Muscle of leg (tissue), 16 donors: ENCODE measurements at places on chromosomes 11 and 22. TPM values are rescaled to one million over a fixed set of nuclear protein-coding genes. Genes with fewer than 3 reads are reported as not detected.

The F2 gene
- not detected for polyA plus RNA-seq

The PRDM10 gene
- polyA plus RNA-seq = 6.0 TPM

The PARVA gene
- polyA plus RNA-seq = 63.9 TPM

- peak; percentile 95 for DNase-seq
Observed at GRCh38 chr11:122159173-122159721, 43.2 kb upstream of the BLID start.

GRCh38 chr11:26244207-26244606, 87.7 kb upstream of the ANO3 start:
- DNase-seq = no peak

- no peak for DNase-seq
Observed at GRCh38 chr22:35544189-35544588, 3.6 kb downstream of the RASD2 start.

- DNase-seq = peak; percentile 15
Observed at GRCh38 chr11:118620529-118621070, 13.2 kb downstream of the PHLDB1 start.

GRCh38 chr11:95522874-95523273, 266.7 kb downstream of the FAM76B start:
- no peak for DNase-seq

DNA sequence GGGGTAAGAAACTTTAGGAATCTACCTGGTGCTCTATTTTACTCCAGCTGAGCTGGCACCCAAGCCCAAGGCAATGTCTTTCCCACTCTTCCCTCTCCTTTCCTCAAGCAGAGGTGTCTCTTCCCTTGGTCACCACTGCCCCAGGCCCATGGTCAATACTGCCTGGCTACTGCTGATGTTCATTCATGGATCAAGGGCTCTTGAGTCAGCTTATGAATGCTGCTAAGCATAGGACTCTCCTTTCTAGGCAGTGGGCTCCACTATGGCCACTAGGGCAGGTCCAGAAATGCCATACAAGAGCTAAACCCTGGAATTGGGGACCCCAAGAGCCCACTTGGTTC, 2.7 kb upstream of the HEPN1 start:
- DNase-seq = no peak

DNA sequence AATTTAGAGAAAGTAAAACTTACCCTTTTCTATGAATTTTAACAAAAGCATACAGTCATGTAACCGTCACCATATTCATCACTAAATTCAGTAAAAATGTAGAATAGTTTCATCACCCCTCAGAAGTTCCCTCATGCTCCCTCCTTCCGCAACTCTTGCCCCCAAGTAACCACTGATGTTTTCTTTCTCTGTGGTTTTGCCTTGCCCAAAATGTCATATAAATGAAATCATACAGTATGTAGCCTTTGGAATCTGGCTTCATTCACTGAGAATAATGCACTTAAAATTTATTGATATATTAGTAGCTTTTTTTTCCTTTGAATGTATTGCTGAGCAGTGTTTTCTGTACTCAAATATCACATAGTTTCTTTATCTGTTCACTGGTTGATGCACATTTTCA, 60.1 kb downstream of the DCUN1D5 start:
- no peak for DNase-seq
